ENCODE measurements at places on chromosomes 3 and 15.
A peak's percentile ranks its signal among the peaks of the same experiment; 100 is the strongest.

DNA sequence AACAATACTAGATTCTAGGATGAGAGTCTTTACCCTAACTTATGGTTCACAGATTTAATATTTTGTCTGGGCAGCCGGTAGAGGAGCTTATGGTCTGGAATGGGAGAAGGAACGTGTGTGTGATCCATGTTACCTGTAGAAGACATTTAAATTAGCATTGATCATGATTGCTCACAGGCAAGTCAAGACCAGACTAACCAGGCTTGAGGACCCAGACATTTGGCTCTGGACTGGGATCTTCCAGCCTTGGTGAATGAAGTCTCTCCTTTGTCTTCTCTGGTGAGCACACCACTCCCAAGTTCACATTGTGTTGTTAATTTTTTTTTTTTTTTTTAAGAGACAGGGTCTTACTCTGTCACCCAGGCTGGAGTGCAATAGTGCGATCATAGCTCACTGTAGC, 11.7 kb downstream of the ABHD2 start:
- DNase-seq: no peak

GRCh38 chr3:9779721-9780457, 10.1 kb upstream of the CAMK1 start:
- DNase-seq: no peak

GRCh38 chr15:40044717-40045571, 6.0 kb upstream of the SRP14 start:
- DNase-seq: peak; percentile 79

GRCh38 chr15:65222891-65223290, 11.6 kb upstream of the CILP start:
- no peak for DNase-seq

- DNase-seq: peak; percentile 75
Measured at GRCh38 chr3:119604878-119605277, 7.2 kb downstream of the PLA1A start.

DNA sequence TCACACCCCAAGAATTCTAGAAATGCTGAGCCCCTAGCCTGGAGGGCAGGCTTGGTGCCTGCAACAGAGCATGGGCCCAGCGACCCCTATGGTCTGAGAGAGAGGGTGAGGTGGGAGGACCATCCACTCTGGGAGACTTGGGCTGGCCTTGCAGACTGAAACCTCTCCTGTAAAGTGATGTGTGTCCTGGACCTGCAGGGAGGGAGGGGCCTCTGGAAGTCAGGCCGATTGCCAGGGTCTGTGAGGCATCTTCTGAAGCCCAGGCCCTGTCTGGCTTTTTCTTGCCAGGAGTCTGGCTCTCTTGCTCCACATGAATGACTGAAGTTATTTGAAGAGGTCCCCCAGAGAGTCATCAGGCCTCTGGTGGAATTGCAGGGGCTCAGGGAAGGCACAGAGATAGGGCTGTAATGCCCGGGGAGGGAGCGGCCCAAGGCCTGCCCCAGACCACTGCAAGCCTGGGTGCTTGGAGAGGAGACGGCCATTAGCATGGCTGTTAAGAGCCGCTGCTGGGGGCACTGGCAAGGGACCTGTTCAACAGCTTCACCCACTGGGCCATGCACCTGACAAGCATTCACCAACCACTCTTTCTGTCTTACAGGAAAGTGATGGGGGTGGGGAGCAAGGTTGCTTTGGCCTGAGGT, 56.0 kb upstream of the CHRNA7 start:
- no peak for DNase-seq

DNA sequence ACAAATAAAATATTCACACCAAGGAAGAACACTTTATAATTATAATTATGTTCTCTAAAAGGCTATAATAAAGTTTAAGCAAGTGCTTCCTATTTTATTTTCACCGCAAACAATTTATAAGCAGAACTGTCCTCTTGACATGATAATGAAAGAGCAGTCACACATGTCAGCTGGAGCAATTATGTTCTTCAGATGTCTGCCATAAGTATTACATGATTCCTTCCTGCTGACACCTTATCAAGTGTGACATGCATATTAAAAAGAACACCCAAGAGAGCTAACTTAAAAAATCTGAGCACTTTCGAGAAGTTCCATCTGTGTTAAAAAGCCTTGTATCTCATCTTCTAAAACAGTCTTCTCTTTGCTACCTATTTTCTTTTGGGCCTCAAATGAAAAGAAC, 249.5 kb downstream of the SQOR start:
- DNase-seq: no peak

- DNase-seq: peak; percentile 28
Measured at GRCh38 chr3:23873941-23874340, 42.8 kb downstream of the NKIRAS1 start.

All from fibroblast of skin of right biceps (primary cell).